ENCODE measurements at places on chromosomes 4 and X. TPM values are rescaled to one million over a fixed set of nuclear protein-coding genes. Genes with fewer than 3 reads are reported as not detected.
A peak's percentile ranks its signal among the peaks of the same experiment; 100 is the strongest.

The PNMA5 gene
- not detected for total RNA-seq

The DRD5 gene
- total RNA-seq, result not detected

The GPRASP1 gene
- 4.2 TPM for total RNA-seq

The FAM149A gene
- total RNA-seq, result 0.46 TPM

The ARMCX4 gene
- 4.9 TPM for total RNA-seq

The APLN gene
- 0.11 TPM for total RNA-seq

The TLR10 gene
- total RNA-seq, result not detected

The TCEAL2 gene
- total RNA-seq, result not detected

The PAGE2B gene
- total RNA-seq, result not detected

The MCF2 gene
- 0.53 TPM for total RNA-seq

DNA sequence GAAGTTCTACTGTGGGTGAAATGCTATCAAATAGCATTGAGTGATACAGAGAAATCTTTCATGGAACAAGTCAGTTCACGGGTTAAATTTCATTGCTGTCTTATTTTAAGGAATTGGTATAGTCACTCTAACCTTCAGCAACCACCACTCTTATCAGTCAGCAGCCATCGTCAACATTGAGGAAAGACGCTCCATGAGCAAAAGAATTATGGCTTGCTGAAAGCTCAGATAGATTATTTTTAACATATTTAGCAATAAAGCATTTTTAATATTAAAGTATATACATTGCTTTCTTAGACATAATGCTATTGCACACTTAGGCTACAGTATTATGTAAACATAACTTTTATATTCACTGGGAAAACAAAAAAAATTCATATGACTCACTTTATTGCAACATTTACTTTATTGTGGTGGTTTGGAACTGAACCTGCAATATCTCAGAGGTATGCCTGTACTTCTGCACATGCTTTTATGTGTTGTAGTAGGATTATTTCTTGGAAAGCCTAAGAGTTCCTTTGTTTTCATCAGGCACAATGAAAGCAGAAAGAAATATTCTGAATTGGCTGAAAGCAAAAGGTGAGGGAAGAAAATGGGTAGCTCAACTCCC lies 586.7 kb downstream of the GBA3 start:
- no peaks in the 10 kb centered on the region for H3K4me1 ChIP-seq
- H3K36me3 ChIP-seq, result no peaks in the 10 kb centered on the region
- DNase-seq, result no peak
- no peak overlapping the region for H3K4me3 ChIP-seq
- no peaks in the 10 kb centered on the region for H3K27me3 ChIP-seq

DNA sequence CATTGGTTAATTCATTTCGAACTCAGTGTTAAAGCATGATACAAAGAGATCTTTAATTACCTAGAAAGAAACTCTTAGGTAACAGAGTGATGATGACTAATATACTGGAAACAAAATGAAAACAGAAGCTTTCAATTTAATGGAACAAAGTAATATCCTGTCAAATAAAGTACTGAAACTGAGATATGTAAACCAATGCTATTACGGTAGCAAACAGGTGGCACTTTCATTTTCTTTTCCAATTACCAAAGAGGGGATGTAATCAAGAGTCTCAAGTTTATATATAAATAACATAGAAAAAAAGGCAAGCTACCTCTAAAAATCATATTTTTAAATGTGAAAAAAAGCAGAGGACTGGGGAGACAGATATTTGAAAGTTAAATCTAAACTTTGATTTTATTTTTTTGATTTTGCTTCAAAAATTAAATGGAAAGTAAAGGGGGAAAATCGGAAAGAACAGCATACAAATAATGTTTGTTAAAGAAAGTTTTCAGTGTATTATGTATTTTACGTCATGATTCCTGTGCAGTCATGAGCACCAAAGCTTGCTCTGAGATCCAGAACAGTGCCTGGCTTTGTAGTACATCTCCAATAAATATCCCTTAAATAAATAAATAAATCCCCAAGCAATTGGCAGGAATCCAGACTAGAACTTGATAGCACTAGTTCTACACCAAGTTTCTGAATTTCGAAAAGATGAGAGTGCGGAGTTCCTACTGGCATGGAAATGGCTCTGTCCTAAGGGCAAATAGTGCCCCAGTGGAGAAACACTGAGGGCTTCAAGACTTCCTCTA lies 25.0 kb upstream of the RAPGEF2 start:
- no peaks in the 10 kb centered on the region for H3K36me3 ChIP-seq
- no peak overlapping the region for H3K27ac ChIP-seq
- H3K27me3 ChIP-seq, result no peaks in the 10 kb centered on the region
- no peaks in the 10 kb centered on the region for H3K4me1 ChIP-seq

- H3K27me3 ChIP-seq, result no peaks in the 10 kb centered on the region
- DNase-seq, result no peak
- peak overlapping the region; percentile 66 for H3K4me3 ChIP-seq
- peak overlapping the region; percentile 69 for H3K27ac ChIP-seq
Observed at GRCh38 chrX:320126-320783, 1.7 kb upstream of the GTPBP6 start.

GRCh38 chrX:133608406-133608805 lies 193.1 kb upstream of the GPC4 start:
- H3K36me3 ChIP-seq, result no peaks in the 10 kb centered on the region
- no peak overlapping the region for H3K4me3 ChIP-seq
- H3K4me1 ChIP-seq, result no peaks in the 10 kb centered on the region
- no peak for DNase-seq

- H3K4me1 ChIP-seq, result no peaks in the 10 kb centered on the region
- no peak overlapping the region for H3K27ac ChIP-seq
- no peak for DNase-seq
- H3K4me3 ChIP-seq, result no peak overlapping the region
- no peaks in the 10 kb centered on the region for H3K36me3 ChIP-seq
Observed at GRCh38 chr4:85672116-85672515, 197.2 kb downstream of the ARHGAP24 start.

- H3K4me1 ChIP-seq, result no peaks in the 10 kb centered on the region
- no peak for DNase-seq
- H3K4me3 ChIP-seq, result no peak overlapping the region
- no peaks in the 10 kb centered on the region for H3K36me3 ChIP-seq
- no peak overlapping the region for H3K27ac ChIP-seq
Observed at GRCh38 chrX:68098431-68098830, 334.9 kb downstream of the OPHN1 start.

DNA sequence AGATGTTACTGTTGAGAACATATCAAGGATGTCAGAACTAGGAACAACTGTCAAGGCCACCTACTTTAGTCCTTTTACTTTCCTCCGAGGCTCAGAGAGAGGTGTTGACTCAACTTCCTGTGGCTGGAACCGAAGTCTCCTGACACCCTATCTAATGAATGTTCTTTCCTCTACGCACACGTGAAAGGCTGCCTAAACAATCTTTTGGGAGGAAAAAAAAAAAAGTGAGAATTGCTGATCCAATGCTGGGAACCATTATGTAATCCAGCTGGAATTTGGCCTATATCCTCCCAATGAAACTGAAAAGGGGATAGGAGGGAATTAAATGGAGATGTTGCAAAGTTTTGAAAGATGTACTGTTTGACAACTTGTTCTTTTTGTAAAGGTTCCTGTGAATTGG lies 8.3 kb upstream of the MAP7D3 start:
- no peaks in the 10 kb centered on the region for H3K4me1 ChIP-seq
- no peaks in the 10 kb centered on the region for H3K36me3 ChIP-seq
- no peak for DNase-seq
- H3K27ac ChIP-seq, result no peak overlapping the region

GRCh38 chrX:56226980-56227379 lies 5.2 kb upstream of the KLF8 start:
- H3K4me3 ChIP-seq, result no peak overlapping the region
- no peaks in the 10 kb centered on the region for H3K27me3 ChIP-seq

DNA sequence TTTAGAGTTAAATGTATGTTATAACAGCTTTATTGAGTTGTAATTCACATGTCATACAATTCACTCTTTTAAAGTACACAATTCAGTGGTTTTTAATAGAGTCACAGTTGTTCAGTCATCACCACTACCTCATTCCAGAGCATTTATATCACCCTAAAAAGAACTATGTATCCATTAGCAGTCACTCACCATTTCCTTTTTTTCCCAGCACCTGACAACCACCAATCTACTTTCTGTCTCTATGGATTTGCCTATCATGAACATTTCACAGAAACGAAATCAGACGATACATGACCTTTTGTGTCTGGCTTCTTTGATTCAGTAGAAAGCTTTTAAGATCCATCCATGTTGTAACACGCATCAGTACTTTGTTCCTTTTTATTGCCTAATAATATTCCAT lies 52.9 kb upstream of the FRAS1 start:
- H3K4me1 ChIP-seq, result no peaks in the 10 kb centered on the region
- H3K36me3 ChIP-seq, result no peaks in the 10 kb centered on the region
- H3K27me3 ChIP-seq, result no peaks in the 10 kb centered on the region

DNA sequence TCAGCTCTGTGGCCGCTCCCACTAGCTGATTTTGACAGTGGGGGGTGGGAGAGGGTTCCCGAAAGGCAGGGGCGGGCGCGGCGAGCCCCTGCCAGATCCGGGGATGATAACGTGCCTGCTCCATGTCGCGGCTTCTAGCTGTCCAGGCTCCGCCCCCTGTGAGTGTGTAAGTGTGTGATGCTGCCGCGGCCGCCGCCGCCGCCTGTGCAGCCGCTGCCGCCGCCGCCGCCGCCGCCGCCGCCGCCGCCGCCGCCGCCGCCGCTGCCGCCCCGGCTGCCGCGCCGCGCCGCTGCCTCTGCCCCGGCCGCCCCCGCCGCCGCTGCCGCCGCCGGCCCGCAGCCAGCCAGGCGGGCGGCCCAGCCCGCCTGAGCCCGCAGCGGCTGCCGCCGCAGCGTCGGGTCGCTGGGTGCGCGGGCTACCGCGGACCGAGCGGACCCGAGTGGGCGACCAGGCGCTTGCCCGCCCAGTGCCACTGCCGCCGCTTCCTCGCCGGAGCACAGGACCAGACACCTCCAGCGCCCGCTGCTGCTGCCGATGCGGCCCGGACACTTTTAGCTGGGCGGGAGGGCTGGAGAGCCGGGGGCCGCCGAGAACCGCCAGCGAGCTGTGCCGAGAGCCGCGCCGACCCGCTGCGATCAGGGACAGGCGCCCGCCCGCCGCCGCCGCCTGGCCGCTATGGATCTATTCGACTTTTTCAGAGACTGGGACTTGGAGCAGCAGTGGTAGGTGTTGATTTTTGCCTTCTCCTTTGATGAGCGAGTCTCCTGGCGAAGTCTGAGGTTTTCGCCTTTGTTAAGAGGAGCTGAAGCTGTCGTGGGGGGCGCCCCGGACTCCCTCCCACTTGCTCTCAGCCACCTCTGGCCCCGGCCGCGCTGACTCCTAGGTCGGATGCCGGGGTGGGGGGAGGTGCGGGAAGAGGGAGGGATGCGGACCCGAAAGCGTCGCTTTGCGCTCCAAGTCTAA lies at the start of gene AFF2:
Gene AFF2, plus strand, starts transcription at position 195 of the 963 bp plus-strand sequence. Its CDS starts 481 bp downstream, at position 676.
- H3K36me3 ChIP-seq, result no peaks in the 10 kb centered on the region
- H3K4me3 ChIP-seq, result peak within 1 kb of the TSS; percentile 34
- H3K4me1 ChIP-seq, result peaks cover 9% of the 10 kb centered on the region
- peaks cover 8% of the 10 kb centered on the region for H3K27me3 ChIP-seq

DNA sequence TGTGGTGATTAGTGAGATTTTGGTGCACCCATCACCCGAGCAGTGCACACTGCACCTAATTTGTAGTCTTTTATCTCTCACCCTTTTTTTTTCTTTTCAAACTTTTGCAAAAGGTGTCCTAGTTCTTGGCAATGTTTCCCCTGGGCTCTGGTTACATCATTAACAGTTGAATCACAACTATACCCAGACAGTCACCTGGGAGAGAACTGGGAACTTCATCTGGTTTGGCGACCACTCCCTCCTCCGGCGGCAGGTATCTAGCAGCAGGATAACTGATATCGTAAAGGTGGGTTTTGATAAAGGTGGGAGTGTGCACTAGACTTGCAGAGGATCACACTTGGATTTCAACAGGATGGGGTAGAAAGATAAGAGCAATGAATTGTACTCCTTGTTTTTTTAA lies 140.5 kb downstream of the CHIC2 start:
- H3K4me3 ChIP-seq, result no peak overlapping the region
- no peak for DNase-seq
- H3K27me3 ChIP-seq, result no peaks in the 10 kb centered on the region
- H3K36me3 ChIP-seq, result no peaks in the 10 kb centered on the region
- no peak overlapping the region for H3K27ac ChIP-seq

- no peaks in the 10 kb centered on the region for H3K36me3 ChIP-seq
- H3K27ac ChIP-seq, result no peak overlapping the region
Observed at GRCh38 chr4:15476396-15476795, 6.7 kb downstream of the CC2D2A start.

- no peaks in the 10 kb centered on the region for H3K27me3 ChIP-seq
- no peaks in the 10 kb centered on the region for H3K36me3 ChIP-seq
- no peaks in the 10 kb centered on the region for H3K4me1 ChIP-seq
- no peak overlapping the region for H3K4me3 ChIP-seq
Observed at GRCh38 chr4:15584785-15585184, 70.4 kb downstream of the FBXL5 start.

- H3K4me3 ChIP-seq, result no peak overlapping the region
- DNase-seq, result no peak
- H3K27ac ChIP-seq, result no peak overlapping the region
- H3K27me3 ChIP-seq, result no peaks in the 10 kb centered on the region
Observed at GRCh38 chr4:22348410-22348809, 167.5 kb downstream of the ADGRA3 start.

DNA sequence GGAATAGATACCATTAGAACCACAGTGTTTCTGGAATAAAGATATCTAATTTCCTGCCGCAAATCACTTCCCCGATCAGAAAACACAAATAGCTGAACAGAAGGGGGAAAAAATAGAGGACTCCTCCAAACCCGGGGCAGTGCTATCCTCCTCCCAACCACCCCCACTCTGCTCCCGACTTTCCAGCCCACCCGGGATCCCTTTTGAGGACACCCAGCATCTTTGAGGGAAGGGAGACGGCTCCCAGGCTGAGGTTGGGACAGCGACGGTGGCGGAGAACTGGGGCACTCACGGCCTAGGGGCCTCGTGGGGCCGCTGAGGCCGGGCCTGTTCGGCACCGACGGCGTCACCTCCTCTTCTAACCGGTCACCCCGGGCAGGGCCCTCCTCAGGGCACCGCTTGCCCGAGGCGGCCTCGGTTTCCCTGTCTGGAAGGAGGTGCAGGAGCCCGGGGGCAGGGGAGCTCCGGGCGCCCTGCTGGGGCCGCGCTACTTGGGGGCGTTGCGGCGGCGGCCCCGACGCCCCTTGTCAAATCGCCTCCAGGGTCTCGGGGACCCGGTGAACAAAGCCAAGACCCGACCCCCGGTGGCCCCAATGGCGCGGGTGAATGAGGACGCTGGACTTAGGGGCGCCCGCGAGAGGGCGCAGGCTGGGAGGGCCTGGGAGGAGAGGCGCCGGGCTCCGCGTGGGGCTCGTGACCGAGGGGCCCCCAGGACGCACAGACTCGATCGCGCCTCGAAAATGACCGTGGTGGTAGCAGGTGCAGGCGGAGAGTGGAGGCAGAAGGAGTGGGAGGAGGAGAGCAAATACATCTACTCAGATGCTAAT lies 6.9 kb upstream of the ARX start:
- no peak overlapping the region for H3K4me3 ChIP-seq
- H3K4me1 ChIP-seq, result no peaks in the 10 kb centered on the region
- peaks cover 15% of the 10 kb centered on the region for H3K27me3 ChIP-seq
- no peaks in the 10 kb centered on the region for H3K36me3 ChIP-seq

GRCh38 chrX:108033890-108034289 lies 11.0 kb upstream of the VSIG1 start:
- no peak for DNase-seq
- no peaks in the 10 kb centered on the region for H3K36me3 ChIP-seq
- H3K27me3 ChIP-seq, result no peaks in the 10 kb centered on the region
- H3K27ac ChIP-seq, result no peak overlapping the region
- H3K4me3 ChIP-seq, result no peak overlapping the region

Data from CD8-positive, alpha-beta memory T cell (primary cell).